Hippocampal formation (tissue), 2 donors: ENCODE measurements at places on chromosomes 5 and 9.
A peak's percentile ranks its signal among the peaks of the same experiment; 100 is the strongest.

- no peak for DNase-seq
Measured at GRCh38 chr5:16304846-16305245, 125.3 kb upstream of the MARCHF11 start.

DNA sequence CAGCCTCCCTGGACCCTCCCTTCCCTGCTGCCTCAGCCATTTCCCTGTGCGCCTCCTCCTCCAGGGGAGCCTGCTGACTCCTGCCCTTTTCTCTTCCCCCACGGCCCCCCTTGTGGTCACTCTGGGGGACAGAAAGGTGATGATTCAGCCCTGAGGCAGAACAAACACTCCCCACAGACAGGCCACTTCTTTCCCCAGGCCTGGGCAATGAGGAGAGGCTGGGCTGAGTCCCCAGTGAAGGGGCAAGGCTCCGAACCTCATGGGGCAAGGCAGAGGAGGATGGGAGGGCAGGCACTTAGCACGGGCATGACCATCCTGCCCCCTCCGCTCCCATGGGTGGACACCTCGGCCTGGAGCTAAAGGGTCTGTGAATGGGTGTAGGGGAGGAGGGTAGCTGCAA, 21.0 kb downstream of the CSF1R start:
- DNase-seq: no peak

GRCh38 chr9:94788570-94789105, 62.1 kb downstream of the AOPEP start:
- DNase-seq: no peak

DNA sequence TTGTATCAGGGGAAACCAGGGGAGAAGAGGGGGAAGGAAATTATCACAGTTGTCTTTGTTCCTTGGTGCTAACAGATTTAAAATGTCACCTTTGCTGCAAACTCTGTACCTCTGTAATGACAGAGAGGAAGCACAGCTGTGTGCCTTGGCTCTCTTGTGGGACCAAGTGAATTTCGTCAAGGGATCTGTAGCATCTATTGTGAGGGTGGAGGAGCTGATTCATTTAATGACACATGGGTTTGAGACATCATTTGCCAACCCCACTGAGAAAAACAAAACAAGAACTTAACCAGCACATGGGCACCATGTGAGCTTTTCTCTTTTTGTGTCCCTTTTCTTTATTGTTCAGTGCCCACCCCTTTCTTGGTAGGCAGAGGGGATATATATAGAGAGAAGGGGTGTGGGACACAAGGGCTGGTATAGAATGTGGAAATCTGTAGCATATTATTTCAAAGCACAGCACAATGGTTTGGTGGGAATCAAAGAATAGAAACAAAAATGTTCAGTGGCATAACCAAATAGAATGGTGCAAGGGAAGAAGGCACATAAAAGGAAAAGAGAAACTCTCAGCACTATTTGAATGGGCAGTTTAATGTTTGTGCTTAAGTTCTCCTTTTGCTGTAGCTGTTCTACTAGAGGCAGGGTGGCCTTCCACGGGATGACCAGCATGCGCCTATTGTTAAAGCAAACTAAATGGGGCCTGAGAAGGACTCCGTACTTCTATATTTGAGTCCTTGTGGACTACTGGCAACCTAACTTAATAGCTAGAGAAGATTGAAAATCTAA, 63.3 kb downstream of the LIX1 start:
- DNase-seq: no peak

GRCh38 chr5:2586016-2586715, 165.3 kb downstream of the IRX2 start:
- no peak for DNase-seq

- no peak for DNase-seq
Measured at GRCh38 chr9:81513059-81513458, 176.3 kb downstream of the TLE1 start.

- DNase-seq: no peak
Measured at GRCh38 chr9:137664676-137665075, 45.9 kb downstream of the EHMT1 start.

- DNase-seq: no peak
Measured at GRCh38 chr9:5983042-5983441, 32.4 kb downstream of the RANBP6 start.

DNA sequence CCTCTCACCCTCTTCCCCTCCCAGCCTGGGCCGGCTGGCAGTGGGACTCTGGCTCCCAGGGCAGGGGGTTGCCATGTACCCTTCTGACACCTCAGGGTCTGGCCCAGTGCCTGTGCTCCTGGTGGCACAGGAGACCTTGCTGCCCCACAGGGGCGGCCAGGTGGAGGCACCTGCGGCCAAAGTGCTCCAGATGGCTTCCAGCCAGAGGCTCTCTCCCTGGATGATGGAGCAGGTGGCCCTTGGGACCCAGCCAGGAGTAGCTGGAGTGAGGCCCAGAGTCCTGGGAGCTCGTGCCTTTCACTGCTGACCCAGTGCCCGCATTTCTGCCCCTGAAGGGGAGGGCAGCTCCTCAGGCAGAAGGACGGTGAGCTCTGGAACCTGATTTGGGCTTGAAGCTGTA, 87.3 kb downstream of the NTNG2 start:
- DNase-seq: no peak

DNA sequence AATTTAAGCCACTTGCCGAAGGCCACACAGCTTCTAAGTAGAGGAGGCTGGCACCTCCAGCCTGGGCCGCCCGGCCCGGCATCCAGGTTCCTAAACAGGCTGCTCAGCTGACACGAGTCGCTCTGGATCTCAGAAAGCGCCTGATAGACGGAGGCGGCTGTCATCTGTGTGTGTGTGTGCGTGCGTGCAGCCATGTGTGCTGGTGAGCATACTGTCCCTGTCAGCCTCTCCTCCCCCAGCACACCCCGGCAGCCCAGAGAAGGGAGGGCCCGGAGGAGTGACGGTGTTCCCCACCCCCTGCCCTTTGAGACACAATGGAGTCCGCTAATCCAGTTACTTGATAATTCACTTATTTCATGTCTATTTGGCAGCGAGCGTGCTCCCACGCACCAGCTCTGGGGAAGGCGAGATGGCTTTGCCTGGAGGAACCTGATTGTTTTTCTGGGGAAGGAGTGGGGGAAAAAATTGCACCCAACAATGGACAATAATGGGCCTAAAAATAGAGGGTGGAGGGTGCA, 20.0 kb downstream of the NTNG2 start:
- DNase-seq: peak; percentile 72

- no peak for DNase-seq
Measured at GRCh38 chr5:139293202-139293506, 386 bp upstream of the MATR3 start.

- DNase-seq: no peak
Measured at GRCh38 chr5:33143405-33144123, 297.2 kb upstream of the TARS1 start.

GRCh38 chr9:2745560-2746380, 28.5 kb downstream of the KCNV2 start:
- DNase-seq: no peak

GRCh38 chr5:81544351-81545018, 150.6 kb upstream of the ACOT12 start:
- DNase-seq: no peak

DNA sequence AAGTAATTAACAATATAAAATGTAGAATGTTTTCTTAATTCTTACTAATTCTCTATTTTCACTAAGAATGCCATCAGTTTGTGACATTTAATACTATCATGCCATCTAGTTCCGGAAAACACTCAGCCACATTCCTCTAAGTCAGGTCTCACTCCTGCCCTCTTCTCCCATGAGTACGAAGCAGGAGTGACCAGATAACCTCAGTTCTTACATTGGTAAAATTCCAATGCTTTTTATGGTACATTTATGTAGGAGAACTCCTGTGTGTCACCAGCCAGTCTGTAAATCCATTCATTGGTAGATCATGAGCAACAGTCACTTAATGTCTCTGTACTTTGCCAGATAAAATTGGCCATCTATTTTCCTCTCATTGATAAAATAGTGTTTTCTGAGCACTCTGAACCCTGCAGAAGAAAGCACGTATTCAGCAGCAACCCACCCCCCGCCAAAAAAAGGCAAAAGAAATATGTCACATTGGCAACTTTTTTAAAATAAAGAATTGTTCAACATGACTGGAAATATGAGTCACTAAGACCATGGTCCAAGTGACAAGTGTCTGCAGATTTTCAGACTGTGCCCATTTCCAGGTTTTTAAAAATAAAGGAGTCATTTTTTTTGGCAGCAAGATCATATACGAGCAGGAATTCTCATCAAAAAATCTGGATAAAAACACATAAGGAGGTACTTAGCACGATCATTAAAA, 11.8 kb downstream of the GLIS3 start:
- no peak for DNase-seq

DNA sequence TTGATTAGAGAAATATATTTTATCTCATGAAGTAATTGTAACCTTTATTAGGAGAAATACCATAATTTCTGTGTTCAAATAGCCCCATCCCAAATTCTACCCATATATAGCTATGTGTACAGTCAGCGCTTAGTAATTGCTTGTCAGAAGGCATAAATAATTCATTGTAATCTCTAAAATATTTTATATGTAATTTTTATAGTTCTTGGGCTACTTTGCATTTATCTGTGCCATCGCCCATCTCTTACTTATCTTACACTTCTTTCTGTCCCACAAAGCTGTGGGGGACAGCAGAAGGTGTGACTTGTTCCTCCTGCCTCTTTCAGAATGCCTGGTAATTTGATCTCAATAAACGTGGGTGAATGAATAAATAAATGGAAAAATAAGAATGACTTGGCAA, 5.5 kb downstream of the ADAMTSL1 start:
- DNase-seq: no peak

- DNase-seq: no peak
Measured at GRCh38 chr9:112496074-112496722, 9.6 kb downstream of the KIAA1958 start.

DNA sequence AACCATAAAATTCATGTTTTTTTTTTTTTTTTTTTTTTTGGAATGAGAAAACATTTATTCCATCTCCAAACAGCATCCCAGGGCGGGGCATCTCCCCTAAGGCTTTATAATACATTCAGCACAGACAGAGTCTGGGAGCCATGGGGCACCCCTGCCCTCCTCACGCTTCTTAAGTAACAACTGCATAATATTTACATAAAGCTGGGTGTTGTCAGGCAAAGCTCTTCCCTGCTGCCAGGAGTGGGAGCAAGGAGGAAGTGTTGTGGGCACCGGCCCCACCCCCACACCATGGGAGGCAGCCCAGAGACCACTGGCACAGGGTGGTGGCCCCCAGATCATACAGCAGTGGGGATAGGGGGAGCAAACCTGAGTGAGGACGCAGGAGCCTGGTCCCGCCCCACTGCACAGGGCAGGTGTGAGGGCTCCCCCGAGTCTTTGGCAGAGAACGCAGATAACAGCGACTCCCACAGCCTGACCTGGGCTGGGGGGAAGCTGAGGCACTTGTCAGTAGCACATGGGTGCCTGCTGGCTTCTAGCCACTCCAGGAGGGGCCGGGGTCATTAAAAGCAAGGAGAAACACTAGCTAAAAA, 86.1 kb upstream of the CEP78 start:
- DNase-seq: no peak

DNA sequence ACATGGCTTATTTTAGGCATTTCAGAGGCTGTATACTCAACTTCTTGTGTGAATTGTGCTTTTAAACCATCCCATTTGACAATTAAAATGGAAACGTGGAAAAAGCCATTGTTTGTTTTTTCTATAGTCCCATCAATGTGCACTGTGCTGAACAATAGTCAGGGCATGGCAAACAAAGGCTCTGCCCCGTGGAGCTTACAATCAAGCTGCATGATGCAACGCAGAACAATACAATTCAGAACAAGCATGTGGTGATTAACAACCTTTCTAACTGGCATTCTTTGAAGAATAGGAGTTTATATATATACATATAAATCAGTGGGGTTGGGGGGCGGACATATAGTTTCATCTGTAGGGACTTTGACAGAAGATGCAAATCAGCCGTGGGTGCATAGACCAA, 2125.4 kb upstream of the WWC1 start:
- no peak for DNase-seq

DNA sequence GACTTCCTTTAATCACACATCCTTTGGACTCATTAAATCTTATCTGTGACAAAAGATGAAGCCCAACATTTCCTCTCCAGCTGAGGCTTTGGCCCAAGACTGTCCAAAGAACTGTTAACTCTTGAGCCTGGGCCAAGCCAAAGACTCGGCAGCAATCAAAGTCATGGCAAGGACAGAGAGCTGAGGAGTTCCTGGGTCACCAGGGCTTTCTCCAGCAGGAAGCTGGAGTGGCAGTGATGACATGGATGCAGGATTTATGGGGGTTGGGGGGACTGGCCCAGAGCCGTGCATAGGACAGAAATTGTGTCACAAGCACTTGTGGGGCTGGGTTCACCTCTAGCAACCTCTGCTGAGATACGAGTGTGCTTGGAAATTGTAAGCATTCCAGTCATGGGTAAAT, 440.3 kb downstream of the PLK2 start:
- no peak for DNase-seq

- peak; percentile 38 for DNase-seq
Measured at GRCh38 chr5:30040488-30041118, 1152.9 kb upstream of the CDH6 start.

DNA sequence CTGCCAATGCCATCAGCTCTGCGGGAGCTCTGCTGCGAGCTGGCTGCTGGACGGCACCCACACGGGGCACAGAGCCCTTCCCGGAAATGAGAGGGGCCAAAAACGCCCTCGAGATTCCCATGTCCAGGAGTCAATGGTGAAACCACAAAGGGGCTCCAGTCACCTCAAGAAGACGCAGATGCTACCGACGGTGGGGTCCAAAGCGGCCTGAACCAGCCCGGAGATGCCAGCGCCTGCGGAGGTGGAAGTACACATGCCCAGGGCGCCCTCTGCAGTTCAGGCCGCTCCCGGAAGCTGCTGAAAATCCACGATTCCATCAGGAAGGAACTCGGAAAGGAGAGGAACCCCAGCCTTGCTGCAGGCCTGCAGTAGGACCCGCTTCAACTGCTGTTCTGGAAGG, 82.4 kb upstream of the SELENOP start:
- no peak for DNase-seq

DNA sequence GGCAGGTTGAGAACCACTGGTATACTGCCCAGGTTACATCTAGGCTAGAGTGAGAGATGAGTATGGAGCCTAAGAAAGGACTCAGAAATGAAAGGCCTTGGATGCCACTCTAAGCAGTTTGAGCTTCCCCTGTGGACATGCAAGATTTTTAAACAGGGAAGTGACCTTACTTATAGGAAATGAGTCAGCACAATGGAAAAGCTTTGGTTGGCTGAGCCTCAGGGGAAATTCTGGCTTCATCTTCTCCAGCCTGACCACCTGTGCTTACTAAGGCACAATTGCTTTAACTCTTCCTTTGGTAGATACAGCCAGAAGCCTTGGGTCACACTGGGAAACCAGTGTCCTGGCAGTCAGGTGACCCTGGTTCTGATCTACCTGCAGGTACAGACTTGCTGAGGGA, 380.2 kb upstream of the ZNF462 start:
- no peak for DNase-seq

DNA sequence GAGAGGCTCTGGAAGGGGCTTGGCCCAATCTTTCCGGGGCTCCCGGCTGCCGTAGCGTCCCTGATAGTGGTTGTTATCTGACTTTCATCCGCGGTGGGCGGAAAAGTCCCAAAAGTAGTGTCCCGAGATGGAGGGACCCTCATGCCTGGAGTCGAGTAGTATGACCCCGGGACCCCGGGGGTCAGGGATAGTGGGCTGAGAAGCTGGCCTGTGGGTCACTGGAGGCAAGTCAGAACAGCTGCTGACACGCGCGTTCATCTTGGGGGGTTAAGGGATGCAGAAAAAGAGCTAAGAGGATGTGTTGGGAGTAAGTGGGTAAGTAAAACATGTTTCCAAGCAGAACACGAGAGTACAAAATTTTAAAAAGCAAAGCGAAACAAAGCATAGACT, 123.4 kb downstream of the TMEM161B start:
- DNase-seq: peak; percentile 64
